ENCODE measurements at places on chromosomes 5 and 9.
A peak's percentile ranks its signal among the peaks of the same experiment; 100 is the strongest.

GRCh38 chr9:4287386-4287785, 12.5 kb downstream of the GLIS3 start:
- no peak for DNase-seq

GRCh38 chr5:91699429-91699828, 316.3 kb upstream of the ARRDC3 start:
- no peak for DNase-seq

GRCh38 chr5:162484986-162485385, 417.4 kb downstream of the GABRG2 start:
- no peak for DNase-seq

GRCh38 chr9:131815970-131816873, 76.3 kb upstream of the RAPGEF1 start:
- DNase-seq: no peak

DNA sequence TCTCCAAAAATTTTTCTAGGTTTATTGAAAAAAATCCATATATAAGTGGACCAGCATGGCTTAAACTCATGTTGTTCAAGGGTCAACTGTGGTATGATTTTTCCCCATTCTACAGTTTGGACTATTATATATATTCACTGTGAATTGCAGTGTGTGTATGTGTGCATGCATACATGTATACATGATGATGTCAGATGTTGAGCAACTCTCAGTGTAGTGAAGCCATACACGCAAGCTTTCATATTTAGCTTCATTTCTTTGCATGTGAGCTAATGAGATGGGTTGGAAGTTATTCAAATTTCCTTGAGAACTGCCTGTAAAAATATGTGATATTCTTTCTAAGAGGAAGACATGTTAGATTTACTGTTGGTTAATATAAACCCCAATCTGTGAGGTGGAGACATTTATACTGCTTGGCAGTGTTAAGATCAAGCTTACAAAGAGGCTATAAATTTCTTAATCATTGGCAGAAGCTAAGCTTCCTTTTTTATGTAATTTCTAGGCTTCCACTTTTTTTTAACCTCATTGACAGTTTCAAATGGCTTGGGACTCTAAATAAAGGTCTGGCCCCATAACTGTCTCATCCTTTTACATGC, 134.8 kb downstream of the GABRG2 start:
- no peak for DNase-seq

GRCh38 chr9:126151031-126151685, 175.5 kb upstream of the MVB12B start:
- DNase-seq: no peak

- peak; percentile 91 for DNase-seq
Measured at GRCh38 chr5:138459311-138459933, 5.9 kb upstream of the EGR1 start.

DNA sequence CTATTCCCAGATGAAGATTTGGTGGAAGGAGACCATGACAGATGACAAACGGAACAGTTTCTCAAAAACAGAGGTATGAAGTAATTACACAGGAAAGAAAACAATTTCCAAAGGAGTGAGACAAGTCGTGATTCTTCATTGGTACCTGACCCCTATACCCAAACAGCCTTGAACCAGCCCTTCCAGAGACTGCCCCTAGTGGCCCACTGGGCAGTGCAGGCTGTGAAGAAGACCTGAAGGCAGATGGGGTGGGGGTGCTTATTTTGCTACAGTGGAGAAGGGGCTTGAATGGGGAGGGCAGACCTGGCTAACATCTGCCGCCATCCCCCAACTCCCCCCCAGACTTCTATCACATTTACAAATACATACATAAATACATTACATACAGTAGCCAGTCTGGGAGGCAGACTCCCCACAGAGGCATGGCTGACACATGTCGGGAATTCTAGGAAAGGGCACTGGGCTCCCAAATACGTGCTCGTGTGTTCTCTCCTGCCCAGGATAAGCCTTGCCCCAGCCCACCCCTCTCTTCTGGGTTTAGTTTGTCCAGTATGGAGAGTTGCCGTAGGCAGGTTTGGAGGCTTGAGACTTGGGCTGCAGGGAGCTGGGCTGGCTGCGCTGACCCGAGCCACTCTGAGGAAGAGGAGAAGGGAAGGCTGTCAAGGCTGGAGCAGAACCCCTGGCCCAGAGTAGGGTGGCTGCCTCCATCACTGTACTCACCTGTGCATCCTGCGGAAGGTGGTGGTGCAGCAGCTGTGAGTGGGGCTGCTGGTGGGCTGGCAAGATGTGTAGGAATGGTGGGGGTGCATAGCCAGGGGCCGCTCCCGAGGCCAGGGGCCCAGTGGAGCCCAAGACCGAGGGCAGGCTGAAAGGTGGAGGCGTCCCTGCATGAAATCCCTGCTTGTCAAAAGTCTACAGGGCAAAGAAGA, 105.3 kb downstream of the UBE2R2 start:
- no peak for DNase-seq

DNA sequence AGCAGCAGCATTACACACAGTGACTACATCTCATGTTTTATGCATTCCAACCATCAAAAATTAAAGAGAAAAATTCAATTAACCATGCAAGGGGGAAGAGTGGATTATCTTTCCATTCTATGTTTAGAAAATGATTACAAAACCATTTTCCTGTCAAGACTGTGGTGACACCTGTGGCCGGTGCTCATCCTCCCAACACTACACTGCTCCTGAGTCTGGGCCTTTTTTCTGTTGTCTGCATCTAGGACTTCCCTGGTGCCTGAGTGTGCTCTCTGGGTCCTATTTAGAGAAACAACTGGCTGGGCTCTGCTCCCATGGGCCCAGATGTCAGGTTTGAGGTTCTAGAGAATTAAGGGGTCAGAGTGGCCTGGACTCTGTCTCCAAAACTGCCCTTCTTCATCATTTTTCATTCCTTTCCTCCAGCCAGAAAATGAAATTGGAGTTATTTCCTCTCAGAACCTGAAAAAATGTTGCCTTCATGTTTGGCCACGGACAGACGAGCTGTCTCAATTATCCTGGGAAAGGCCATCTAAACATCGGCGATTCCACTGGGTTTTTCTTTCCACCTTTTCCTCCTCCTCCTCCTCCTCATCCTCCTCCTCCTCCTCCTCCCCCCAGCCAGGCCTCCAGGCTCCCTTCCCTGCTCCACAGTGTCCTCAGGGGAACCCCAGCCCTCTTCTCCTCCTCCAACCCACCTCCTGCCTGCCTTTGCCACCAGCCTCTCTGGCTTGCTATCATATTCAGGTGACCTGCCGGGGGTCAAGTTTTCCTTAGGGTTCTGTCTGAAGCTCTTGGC, 11.4 kb upstream of the ARSI start:
- no peak for DNase-seq

GRCh38 chr9:86663905-86664304, 283.4 kb downstream of the GAS1 start:
- DNase-seq: no peak

- no peak for DNase-seq
Measured at GRCh38 chr5:82105457-82105856, 133.6 kb downstream of the ATG10 start.

DNA sequence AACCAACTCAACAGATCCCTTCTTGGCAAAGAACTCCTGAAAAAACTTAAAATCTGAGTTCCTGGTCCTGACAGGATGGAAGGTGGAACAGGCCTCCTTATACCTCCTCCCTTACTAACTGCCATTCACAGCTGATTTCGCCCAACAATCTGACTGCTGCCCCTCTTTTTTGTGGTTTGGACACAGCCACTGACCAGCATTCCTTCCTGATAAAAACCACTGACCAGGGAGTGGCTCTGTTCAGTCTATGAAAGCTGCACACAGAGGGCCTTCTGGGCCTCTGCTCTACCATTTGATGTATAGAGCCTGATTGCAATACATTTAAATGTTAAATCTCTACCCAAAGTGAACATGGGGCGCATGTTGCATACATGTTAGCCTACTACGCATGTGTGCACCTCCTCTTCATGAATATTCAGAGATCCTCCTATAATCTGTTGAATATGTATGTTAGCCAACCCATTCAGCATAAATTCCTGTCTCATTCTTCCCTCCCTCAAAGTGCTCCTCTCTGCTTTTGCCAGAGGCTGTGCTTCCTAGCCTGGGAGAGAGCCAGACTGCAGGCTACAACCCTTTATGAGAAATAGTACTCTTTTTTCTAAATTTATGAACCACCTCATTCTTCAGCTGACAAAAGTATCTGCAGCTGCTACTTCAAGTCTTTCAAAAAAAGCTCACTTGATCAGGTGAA, 93.7 kb upstream of the MRPS30 start:
- DNase-seq: no peak

GRCh38 chr9:128828719-128829452, 708 bp downstream of the SPOUT1 start:
- no peak for DNase-seq

DNA sequence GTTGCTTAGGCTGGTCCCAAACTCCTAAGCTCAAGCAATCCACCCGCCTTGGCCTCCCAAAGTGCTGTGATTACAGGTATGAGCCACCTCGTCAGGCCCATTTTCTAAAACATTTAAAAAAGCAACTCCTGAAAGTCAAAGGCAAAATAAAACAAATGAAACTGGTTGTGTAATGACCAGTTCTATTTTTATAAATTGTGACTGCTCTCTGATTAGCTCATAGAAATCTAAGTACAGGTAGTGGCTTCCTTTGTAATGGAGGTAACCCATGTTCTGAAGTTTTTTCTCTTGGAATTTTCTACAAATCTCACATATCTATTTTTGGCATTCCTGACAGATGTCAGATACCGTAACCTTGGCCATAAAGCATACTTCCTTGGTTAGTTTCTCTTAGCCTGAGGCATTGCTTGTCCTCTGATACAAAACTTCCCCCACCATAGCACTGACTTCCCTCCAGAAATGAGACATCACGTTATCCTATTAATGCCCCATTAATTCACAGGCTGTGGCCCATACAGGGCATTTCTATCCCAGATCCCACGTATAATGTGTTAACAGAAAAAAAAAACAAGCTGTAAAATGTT, 14.1 kb upstream of the AK3 start:
- DNase-seq: no peak

DNA sequence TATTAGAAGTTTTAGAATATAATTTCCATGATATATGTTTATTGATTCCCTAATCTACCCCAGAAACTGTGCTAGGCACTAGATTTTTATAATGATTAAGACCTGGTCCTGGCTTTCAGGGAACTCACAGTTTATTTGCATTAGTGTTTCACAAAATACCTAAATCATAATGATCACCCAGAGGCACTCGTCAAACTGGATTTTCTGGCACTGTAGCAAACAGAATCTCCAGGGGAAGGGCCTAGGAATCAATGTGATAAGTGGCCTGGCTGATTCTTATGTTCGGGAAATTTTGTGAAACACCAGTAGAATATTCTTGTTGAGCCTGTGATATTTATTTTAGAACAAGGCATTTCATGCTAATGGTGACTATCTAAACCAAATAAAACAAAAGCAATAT, 37.4 kb upstream of the SRP19 start:
- DNase-seq: no peak

- no peak for DNase-seq
Measured at GRCh38 chr9:21685502-21685901, 116.9 kb upstream of the MTAP start.

- DNase-seq: no peak
Measured at GRCh38 chr9:93121316-93122241, 12.5 kb downstream of the NINJ1 start.

GRCh38 chr5:150801117-150801927, 22.8 kb downstream of the SMIM3 start:
- DNase-seq: peak; percentile 18

DNA sequence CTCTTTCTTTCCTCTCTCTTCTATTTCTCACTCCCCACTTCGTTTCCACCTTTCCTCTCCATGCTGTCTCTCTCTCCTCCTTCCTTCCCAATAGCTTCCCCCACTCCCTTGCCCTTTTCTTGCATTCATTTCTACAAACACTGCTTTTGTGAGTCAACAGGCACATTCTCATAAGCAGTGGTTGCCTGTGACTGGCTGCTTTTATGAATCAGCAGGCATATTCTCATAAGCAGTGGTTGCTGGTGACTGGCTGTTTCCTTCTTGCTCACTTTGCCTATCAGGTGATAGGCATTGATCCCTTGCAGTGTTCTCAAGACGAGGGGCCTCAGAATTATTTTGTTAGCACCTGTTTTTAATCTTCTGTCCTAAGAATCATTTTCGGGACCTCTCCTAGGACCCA, 116.1 kb upstream of the ACTBL2 start:
- no peak for DNase-seq

DNA sequence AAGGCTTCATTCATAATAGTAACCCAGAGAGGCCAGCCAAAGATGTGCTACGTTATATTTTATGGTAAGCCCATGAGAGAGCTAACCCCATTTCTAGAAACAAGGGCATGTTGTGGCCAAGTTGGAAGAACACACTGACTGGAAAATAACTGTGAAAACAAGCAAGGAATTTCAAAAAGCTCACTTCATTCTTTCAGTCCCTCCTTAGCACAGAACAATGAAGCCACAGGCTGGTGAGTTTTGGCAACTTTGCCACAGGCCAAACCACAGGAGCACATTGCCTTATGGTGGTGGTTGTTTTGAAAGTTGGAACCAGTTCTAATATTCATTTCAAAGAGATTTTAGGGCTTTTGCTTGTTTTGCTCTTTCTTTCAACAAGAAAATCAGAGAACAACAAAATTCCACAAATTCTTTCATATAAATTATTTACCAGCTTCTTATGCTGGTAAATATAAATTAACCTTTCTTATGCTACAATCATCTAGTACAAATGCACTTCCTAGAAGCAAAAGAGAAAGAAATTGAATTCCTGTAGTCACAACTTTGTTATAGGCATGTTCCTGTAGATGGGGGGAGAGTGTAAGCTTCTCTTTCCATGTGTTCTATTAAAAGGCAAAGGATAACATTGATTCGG, 225.4 kb upstream of the RFX3 start:
- no peak for DNase-seq

GRCh38 chr5:179816401-179816795, 4.3 kb upstream of the SQSTM1 start:
- no peak for DNase-seq

- peak; percentile 20 for DNase-seq
Measured at GRCh38 chr9:96383165-96383942, at the start of gene SLC35D2. Gene SLC35D2 (minus strand): TSS chr9:96383711. CDS start chr9:96383634, 77 bp downstream.
